Cerebellar nuclear complex (tissue), 1 donor: ENCODE measurements at places on chromosomes 4 and X.

- no peak for DNase-seq
Measured at GRCh38 chr4:87018753-87019152, 83.9 kb downstream of the AFF1 start.

DNA sequence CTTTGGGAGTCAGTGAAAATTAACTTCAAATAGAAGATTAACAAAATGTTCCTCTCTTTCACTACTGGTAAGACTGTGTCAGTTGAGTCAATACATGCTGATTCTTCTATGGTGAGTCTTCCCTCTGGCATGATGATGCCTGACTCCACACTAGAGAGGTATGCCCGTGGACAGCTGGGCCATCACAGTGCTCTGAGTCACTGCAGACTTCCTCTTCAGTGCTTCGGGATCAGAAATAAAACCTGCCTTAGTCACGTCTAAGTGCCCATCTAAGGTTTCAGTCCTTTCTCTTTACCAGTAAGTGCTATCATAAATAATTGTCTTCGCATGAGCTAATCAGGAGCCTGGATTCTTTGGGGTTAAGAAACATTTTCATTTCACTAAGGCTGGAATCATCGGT lies 1.6 kb upstream of the ASB5 start:
- no peak for DNase-seq

- DNase-seq: no peak
Measured at GRCh38 chrX:45755703-45756102, 555.0 kb upstream of the DIPK2B start.

GRCh38 chr4:152363086-152363485 lies 172.8 kb downstream of the FBXW7 start:
- no peak for DNase-seq

DNA sequence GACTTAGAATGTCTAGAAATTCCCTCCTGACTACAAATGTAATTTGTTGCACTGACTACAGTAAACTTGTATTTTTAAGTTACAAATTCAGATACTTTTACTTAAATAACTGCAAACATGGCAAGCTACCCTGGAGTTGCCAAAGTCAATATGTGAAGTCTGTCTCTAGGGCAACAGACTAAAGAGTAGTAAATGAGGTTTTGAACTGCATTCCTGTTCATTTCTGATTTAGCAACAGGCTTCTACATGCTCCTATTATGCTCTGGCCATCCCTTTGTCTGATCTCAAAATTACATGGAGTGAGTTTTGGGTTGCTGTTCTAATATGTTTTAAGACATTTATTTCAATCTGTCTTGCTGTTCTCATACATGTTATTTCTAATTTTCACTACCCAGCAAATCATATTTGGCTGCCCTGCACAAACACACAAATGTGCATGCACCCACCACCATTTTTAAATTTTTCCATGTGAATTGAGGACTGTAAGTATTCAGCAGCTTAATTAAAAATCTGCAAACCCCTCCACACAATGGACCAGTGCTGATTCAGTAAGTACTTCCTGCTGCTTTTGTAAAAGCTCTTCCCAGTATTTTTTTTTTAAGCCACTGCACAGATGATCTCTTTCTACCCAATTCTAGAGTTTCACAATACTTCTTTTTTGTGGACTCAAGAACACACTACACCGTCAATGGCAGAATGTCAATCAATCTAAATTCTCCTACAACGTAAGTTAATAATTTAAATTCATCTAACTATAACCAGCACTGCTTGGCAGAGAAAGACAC lies 26.7 kb downstream of the SH3RF1 start:
- no peak for DNase-seq

DNA sequence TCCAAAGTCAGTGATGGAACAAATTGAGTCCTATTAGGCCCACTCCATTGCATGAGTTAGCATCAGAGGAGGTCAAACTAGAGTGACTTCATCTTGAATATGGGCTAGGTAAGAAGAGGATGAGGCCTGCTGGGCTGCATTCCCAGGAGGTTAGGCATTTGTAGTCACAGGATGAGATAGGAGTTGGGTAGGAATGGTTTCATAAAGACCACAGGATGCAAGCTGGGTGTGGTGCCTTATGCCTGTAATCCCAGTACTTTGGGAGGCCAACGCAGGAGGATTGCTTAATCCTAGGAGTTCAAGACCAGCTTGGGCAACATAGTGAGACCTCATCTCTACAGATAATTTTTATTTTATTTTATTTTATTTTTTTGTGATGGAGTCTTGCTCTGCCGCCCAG lies 26.8 kb downstream of the PDGFRA start:
- no peak for DNase-seq
